ENCODE measurements at places on chromosomes 5 and 9.

DNA sequence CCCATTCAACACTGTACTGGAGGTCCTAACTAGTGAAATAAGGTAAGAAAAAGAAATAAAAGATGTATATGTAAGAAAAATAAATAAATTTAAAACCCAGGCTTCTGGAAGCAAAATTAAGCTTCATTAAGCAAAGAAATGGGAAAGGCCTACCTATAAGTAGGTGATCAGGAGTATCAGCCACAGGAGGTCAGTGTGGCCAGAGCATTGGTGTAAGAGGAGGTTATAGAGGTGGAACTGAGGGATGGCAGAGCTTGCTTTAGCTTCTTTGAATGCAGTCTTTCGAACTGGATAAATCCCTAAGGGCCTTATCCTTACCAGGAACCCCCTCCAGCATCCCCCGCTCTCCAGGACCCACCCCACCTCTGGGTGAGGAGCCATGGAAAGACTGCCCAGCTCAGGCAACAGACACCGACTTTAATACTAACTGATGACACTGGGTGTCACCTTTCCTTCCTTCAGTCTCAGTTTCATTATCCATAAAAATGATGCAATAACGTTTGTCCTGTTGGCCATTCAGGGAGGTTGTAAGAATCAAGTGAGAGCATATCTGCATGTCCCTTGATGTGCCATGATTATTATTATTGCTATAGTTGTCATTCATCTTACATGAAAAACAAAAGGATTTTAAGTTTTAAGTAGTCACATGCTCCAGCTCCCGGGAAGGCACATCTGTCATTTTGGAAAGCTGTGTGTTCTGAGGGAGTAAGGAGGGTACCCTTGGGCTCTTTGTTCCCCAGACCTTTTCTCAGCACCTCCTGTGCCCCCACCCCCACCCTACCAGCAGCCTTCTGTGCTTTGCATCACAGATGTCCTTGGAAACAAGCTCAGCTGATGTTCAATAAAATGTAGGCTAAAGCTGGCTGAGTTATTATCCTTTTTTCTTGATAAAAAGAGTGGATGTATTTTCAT is 50.8 kb upstream of the CTNNA1 start:
- no peak for DNase-seq

DNA sequence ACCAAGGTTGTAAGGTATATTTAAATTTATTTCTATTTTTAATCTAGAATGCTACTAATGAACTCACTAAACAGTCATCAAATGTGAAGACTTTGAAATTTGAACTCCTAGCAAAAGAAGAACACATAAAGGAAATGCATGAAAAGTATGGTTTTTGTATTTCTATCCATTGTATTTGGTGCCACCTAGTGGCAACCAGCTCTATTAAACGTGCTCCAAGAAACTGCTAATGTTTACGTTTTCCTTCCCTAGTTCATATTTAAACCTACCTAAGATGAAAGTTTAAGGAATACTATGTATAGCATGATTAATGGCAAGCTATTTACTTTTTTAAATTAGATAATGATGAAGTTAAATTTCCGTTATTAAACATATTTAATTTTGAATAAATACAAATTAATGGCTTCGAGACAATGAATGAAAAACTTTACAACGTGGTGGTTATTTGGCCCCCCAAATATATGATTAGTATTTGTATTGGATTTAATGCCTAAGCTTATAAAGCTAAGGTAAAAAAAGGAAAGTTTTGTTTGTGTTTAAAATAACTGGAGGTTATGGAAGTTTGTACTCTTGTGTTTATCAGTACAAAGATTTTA is 115.9 kb upstream of the SH3GL2 start:
- no peak for DNase-seq

DNA sequence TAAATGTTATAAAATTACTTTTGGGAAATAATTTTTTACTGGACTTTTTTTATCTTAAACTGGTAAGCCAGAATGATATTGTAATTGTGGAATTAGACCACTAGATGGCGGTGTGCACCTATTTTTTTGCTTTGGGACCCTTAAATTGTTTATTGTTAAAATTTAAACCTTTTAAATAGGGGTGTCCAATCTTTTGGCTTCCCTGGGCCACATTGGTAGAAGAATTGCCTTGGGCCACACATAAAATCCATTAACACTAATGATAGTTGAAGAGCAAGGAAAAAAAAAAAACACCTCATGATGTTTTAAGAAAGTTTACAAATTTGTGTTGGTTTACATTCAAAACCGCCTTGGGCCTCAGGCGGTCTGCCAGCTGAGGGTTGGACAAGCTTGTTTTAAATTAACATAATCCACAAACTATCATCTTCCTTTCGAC is 28.4 kb upstream of the GADD45G start:
- DNase-seq: no peak

DNA sequence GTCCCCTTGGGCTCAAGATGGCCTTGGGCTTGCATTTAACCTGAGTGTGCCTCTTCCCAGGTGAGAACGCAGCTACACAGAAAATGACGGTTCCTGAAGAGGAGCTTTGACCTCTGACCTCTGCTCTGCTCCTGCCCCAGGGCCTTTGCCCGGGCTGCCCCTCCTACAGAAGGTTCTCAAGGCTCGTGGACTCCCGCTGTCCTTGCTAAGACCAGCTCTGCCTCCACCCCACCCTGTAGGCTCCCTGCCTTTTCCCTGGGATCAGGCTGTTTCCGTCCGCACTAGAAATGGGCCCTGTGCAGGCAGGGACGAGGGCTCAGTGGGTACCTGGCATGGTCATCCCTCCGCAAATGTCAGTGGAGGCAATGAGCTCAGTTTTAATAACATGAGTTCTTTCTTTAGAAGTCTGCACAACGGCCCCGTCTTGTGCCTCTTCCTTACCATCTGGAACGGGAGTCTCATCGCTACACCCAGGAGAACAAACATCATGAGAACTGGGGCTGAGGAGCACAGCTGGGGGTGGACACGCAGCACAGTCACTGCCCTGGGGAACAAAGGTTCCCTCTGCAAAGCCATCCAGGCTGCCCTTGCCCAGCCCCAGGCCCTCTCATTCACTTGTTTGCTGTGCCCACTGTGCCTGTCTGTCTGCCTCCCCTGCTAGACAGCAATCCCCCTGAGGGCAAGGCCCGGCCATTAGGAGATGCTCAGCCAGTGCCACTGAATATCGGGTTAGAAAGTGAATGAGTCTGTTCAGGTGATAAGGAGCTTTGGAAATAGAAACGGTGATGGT is 26.7 kb upstream of the LPCAT1 start:
- no peak for DNase-seq

DNA sequence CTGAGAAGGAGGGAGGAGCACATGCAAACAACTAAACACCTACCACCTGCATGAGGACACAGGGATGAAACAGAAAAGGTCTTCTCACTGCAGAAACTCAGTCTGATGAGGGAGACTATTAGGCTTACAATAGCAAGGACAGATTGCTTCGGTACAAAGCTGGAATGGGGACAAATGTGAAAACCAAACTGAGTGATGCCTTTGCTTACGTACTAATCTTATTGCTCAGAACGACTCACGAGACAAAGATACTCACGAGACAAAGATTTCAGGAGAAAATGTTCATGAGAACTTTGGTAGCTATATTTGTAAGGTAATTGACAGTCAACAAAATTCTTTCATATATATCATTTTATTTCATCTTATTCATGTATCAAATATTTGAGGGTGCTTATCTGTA is 71.9 kb upstream of the TAF1L start:
- no peak for DNase-seq

- no peak for DNase-seq
Measured at GRCh38 chr9:119020284-119020683, 349.0 kb downstream of the BRINP1 start.

GRCh38 chr9:109225629-109226028 is 58.6 kb upstream of the FRRS1L start:
- no peak for DNase-seq

DNA sequence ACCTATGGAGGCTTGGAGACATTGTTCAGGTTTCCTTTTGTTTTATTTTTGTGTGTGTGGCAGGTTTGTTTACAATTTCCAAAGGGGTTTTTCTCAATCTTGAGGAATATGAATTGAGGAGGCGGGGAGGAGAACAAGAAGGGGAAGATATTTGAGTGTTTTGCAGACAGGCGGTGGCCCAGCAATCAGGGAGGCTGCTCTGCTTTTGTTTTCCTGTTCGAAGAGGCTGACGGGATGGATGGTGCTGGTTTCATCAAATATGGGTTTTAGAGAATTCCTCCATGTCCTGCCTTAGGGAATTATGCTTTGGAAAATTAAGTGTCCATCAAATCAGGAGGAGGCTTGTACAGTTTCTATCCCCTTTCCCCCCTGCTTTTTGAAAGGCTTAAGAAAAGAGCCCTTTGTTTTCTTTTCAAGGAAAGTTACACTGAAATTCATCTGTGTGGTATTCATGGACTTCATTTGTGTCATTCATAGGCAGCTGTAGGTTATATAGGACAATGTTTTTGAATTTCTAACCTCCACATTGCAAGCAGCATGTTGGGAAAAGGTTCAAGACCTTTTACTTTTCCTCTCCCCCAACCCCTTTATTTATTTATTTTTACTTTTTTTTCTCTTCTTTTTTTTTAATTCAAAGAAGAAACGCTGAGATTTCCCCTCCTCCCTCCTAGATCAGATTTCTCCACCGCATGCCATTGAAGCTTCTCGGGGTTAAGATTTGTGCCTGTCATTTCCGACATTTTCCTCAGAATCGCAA is 107.4 kb downstream of the ZNF462 start:
- DNase-seq: no peak

DNA sequence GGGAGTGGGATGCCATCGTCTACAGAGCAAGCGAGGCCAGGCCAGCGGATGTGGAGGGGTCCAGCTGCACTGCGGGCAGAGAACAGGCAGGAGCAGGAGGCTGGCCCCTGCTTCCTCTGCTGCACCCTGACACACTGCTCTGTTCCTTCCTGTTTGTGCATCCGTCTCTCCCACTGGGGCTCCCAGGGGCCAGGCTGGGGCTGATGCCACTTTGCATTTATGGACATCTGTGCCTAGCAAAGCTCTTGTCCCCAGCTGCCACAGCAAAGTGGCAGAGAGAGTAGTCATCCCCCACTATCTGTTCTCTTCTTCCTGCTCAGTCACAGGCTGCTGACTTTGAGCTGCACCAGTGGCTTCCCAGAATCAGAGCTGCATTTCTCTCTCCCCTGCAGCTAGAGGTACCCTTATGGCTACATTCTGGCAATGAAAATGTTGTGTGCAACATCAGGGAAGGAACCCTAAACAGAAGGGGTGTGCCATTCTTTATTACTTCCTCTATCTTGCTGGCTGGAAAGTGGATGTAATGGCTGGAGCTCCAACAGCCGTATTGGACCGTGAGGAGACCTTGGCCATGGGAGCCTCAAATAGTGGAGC is 4.2 kb upstream of the NINJ1 start:
- DNase-seq: no peak

DNA sequence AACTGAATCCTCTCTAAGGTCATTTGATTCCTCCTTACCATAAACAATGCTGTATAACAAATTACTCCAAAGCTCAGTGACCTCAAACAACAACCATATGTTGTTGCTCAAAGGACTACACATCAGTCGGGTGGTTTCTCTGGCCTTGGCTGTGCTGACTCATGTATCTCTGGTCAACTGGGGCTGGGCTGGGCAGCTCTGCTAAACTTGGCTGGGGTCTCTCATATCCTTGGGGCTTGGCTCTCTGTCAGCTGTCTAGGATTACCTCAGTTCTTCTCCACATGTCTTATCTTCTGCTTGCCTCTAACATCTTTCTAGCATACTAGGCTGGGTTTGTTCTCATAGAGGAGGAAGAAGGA is 86.4 kb downstream of the GALNT10 start:
- DNase-seq: no peak

DNA sequence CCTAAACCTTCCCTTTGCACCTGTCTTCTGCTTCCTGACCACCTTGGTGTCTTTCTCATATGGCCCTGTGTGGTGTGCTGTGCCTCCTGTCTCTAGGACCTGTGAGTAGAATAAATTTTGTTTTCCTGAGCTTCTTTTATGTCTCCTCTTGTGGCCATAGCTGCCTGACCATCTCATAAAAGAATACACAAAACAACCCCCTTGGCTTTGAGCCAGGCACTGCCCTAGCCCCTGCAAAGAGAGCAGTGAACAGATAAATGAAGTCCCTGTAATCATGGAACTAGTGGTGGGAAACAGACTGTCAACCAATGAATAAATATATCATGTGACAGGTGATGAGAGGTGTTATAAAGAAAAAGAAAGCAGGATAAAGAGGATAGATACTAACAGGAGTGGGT is 485.1 kb downstream of the CSNK1G3 start:
- DNase-seq: no peak

DNA sequence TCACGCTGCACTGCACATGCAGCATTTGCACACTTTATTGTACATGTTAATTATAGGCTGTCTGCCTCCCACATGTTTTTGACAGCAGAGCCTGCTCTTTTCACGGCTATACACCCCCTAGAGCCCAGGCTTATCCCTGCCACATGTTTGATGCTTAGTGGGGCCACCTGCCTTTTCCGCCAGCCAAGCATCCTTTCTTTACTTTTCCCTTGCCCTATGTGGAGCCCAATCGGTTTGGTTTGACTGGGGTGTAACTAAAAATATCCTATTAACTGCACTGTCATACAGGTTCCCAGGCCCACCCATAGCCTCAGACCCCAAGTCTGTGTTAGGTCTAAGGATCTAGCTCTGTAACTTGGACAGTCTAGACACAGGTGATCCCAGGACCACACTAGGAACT is 18.9 kb upstream of the S1PR3 start:
- DNase-seq: no peak

DNA sequence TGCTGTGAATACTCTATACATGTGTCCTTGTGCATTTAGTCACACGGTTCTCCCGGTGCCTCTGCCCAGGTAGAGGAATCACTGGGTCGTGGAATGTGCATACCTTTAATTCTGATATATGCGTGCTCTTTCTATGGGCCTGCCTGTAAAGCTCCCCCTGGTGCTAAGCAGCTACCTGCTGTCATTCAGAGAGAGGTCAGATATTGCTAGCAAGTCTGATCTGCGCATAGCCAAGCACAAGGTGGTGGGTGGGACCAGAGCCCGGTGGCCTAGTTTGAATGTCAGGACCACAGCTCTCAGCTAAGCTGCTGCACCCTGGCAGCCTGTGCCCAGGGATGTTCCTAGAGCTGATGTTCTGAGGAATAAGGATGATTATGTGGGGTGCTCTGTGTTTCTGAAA is 33.4 kb downstream of the TJP2 start:
- no peak for DNase-seq

- no peak for DNase-seq
Measured at GRCh38 chr9:83342731-83343130, 195.5 kb downstream of the FRMD3 start.

- DNase-seq: no peak
Measured at GRCh38 chr5:17400724-17401469, 97.1 kb upstream of the TAF11L2 start.

GRCh38 chr5:93611976-93612854 is 29.2 kb downstream of the NR2F1 start:
- no peak for DNase-seq

DNA sequence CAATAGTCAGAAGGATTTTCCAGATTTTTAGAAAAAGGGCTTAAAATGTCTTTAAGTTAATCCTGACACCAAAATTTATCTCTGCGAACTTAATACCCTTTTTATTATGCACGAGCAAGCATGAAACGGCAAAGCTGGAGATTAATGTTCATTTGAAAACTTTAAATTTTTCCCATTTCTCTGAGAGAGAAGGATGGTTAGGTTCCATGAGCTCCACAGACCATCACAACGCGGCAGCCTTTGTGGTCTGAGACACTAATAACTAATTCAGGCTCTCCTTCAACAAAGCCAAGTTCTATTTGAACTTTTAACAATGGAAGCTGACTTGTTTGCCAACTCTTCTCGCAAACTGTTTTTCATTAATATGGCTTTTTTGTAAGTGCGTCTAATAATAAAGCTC is 94.7 kb downstream of the MYO10 start:
- DNase-seq: no peak

- no peak for DNase-seq
Measured at GRCh38 chr5:100762108-100762507, 141.0 kb downstream of the ST8SIA4 start.

- DNase-seq: no peak
Measured at GRCh38 chr5:164728733-164729132, 1223.3 kb downstream of the MAT2B start.
